ENCODE measurements at places on chromosomes 2 and 18.

- DNase-seq = no peak
Observed at GRCh38 chr18:60188958-60189357, 183.6 kb downstream of the MC4R start.

GRCh38 chr2:84958135-84959059 is 12.6 kb upstream of the KCMF1 start:
- DNase-seq = no peak

DNA sequence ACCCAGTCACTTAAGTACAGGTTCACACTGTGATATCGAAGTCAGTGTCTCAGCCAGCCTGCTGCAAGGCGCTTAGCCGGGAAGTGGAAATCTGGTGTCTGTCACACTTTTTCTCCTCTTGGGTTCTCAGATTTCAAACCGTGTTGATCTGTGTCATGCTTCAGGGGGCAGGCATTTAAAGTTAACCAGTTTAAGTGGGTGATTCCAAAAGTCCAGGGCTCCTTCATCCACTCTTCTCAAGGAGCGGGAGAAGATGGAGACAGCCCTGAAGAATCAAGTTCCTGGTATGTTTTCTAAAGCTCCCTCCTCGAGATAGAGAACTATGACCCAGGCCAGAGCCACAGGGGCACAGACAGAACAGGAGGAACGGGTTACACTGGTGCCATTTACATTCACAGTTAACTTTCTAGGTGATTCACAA is 331.7 kb downstream of the GBX2 start:
- DNase-seq = no peak

DNA sequence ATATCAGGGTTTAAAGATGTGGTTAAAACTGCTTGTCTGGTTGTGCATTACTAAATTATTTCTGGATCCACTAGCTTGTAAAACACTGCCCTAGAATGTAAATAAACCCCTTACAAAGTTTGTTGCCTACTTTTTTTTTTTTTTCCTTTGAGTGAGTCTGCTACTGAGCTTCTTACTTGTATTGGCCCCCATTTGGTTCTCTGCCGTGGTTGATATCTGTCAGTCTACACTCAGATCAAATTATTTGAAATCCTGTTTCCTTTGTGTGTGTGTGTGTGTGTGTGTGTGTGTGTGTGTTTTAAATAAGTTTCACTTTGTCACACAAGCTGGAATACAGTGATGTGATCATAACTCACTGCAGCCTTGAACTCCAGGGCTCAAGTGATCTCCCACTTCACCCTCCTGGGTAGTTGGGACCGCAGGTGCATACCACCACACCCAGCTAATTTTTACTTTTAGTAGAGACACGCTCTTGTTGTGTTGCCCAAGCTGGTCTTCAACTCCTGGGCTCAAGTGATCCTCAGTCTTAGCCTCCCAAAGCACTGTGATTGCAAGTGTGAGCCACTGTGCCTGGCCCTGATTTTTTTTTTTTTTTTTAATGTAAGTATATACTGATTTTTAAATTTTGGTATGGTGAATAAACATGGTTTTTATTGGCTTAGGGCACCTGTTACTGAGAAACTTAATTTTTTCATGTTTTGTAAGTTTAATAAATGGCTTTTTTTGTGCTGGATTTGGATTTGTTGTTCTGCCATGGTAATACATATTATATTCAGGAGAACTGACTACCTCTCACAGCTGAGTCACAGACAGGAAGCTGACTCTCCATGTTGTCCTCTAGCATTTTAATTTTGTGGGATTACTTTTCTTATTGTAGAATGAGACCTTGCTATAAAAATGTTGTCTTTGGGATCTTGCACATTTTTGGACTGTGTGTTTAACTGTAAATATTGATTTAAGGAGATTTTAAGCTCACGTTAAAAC is 48.5 kb downstream of the MAP4K4 start:
- no peak for DNase-seq

DNA sequence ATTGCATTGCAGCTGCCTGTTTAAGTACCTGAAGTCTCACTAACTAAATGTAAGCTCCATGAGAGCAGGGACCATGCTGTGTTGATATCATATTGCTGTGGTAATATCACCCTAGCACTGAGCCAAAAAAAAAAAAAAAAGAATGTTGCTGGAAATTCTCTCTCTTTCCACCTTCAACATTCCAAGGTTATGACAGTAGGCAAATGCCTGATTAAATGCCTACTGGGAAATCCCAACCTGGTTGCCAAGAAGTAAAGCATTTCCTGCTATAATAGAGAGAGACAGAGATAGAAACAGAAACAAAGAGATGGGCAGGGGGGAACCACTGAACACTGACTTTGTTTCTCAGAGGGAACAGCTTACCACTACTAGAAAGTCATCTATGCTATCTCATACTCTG is 1604.2 kb downstream of the LRP1B start:
- DNase-seq = no peak

GRCh38 chr2:11602563-11603204 is 67.3 kb downstream of the NTSR2 start:
- DNase-seq = no peak

DNA sequence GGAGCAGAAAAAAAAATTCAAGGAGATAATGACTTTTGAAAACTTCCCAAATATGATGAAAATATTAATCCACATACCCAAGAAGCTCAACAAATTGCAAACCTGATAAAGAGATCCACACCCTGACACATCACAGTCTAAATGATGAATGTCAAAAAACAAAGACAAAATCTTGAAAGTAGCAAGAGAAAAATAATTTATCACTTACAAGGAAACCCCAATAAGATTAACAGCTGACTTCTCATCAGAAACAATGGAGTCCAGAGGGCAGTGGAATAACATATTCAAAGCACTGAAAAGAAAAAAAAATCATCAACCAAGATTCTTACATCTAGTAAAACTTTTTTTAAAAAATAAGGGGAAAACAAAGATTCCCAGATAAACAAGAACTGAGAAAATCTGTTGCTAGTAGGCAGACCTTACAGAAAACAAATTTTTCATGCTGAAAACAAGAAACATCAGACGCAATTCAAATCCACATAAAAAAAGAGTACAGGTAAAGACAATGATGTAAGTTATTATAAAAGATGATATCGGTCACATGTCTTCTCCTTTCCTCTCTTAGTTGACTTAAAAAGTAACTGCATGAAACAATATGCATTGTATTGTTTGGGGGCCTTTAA is 21.3 kb downstream of the SLC66A2 start:
- no peak for DNase-seq

DNA sequence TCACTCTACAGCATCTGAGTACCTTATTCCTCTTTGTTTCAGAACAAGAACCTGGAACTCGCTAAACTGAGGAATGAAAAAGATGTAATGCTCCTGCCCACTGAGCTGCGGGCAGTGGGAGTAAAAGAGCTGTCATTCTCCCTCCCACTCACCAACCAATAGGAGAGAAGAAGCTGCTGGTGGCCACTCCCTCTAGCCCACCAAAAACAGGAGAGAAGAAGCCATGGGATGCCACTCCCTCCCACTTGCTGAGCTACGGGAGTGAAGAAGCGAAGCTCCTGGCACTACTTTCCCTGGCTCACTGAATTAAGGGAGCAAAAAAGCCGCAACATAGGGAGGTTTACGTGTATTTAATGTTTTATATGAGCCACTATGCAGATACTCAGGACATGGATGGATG is 53.7 kb downstream of the RIT2 start:
- no peak for DNase-seq

Data from NB4 (cell line).